ENCODE measurements at places on chromosomes 7 and 10. TPM values are rescaled to one million over a fixed set of nuclear protein-coding genes. Genes with fewer than 3 reads are reported as not detected.

- H3K36me3 ChIP-seq: no peaks in the 10 kb centered on the region
- H3K27me3 ChIP-seq: no peaks in the 10 kb centered on the region
- H3K4me1 ChIP-seq: no peaks in the 10 kb centered on the region
- no peak overlapping the region for H3K4me3 ChIP-seq
- H3K27ac ChIP-seq: no peak overlapping the region
These were observed 293.1 kb downstream of the CDK14 start for GRCh38 chr7:90889210-90889609.

GRCh38 chr7:157547611-157548010, 210.8 kb downstream of the DNAJB6 start:
- H3K36me3 ChIP-seq: peaks cover 7% of the 10 kb centered on the region
- H3K27me3 ChIP-seq: no peaks in the 10 kb centered on the region
- DNase-seq: no peak
- H3K4me3 ChIP-seq: no peak overlapping the region
- H3K4me1 ChIP-seq: no peaks in the 10 kb centered on the region

- H3K27me3 ChIP-seq: no peaks in the 10 kb centered on the region
- H3K36me3 ChIP-seq: no peaks in the 10 kb centered on the region
- no peak overlapping the region for H3K4me3 ChIP-seq
- H3K27ac ChIP-seq: no peak overlapping the region
- H3K4me1 ChIP-seq: no peaks in the 10 kb centered on the region
- no peak for DNase-seq
These were observed 291.2 kb downstream of the POM121L12 start for GRCh38 chr7:53326634-53327033.

DNA sequence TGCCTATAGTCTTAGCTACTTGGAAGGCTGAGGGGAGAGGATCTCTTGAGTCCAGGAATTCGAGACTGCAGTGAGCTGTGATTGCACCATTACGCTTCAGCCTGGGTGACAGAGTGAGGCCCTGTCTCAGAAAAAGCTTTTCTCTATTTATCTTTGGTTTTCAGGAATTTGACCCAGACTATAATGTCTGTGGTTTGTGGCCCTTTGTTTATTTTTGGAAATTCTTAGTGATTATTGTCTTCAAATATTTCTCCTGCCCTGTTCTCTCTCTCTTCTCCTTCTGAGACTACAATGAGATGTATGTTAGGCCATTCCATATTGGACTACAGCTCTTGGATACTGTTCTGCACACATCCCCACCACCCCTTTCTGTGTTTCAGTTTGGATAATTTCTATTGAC, 4.7 kb downstream of the MUC12 start:
- H3K4me3 ChIP-seq: no peak overlapping the region
- H3K27ac ChIP-seq: no peak overlapping the region
- no peaks in the 10 kb centered on the region for H3K36me3 ChIP-seq
- H3K27me3 ChIP-seq: no peaks in the 10 kb centered on the region
- no peaks in the 10 kb centered on the region for H3K4me1 ChIP-seq

DNA sequence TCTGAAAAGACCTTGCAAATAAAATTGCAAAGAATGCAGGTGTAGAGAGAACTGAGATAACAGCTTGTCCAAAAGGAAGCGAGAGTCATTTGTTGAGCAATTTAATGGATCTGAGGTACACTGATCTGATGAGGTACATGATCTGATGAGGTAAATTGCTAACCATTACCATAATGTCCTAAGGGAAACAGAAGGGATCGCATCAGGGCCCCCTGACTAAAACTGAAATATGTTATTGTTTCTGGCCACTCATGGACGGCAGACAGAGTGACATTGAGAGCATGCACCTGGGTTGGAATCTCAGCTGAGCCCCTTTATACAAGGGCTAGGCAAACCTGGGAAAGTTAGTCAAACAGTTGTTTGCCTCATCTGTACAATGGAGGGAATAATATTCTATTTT, 15.8 kb upstream of the PAPSS2 start:
- no peaks in the 10 kb centered on the region for H3K36me3 ChIP-seq
- H3K27ac ChIP-seq: no peak overlapping the region
- DNase-seq: no peak
- H3K4me3 ChIP-seq: no peak overlapping the region

DNA sequence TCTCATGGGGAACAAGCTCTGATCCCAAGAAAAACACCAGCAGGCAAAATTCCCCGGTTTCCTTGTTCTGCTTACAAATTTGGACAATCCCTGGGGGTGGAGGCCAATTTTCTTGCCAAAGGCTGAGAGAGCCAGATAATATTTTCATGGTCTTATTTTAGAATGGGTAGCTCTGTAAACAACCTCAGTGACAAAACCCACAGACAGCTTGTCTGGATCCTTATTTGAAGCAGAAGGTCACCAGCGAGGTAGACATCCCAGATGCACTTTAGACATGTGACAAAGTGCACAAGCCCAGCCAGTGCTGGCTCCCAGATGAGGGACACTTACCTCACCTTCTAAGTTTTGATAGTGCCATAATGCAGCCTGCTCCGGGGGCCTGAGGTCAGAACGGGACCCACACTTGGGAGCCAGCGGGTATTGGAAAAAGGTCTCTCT, 102.6 kb upstream of the DDC start:
- no peak overlapping the region for H3K4me3 ChIP-seq
- no peaks in the 10 kb centered on the region for H3K36me3 ChIP-seq

GRCh38 chr10:14080795-14081194, 249.9 kb downstream of the FRMD4A start:
- no peak overlapping the region for H3K4me3 ChIP-seq
- no peaks in the 10 kb centered on the region for H3K36me3 ChIP-seq
- no peaks in the 10 kb centered on the region for H3K27me3 ChIP-seq
- no peak for DNase-seq
- no peak overlapping the region for H3K27ac ChIP-seq
- no peaks in the 10 kb centered on the region for H3K4me1 ChIP-seq

GRCh38 chr10:77317221-77317620, 320.4 kb downstream of the KCNMA1 start:
- H3K27me3 ChIP-seq: no peaks in the 10 kb centered on the region
- no peak overlapping the region for H3K4me3 ChIP-seq
- no peaks in the 10 kb centered on the region for H3K4me1 ChIP-seq
- no peaks in the 10 kb centered on the region for H3K36me3 ChIP-seq
- no peak for DNase-seq

GRCh38 chr10:69751214-69751613, 50.5 kb upstream of the COL13A1 start:
- DNase-seq: no peak
- H3K27me3 ChIP-seq: no peaks in the 10 kb centered on the region
- H3K27ac ChIP-seq: no peak overlapping the region
- H3K4me1 ChIP-seq: peaks cover 4% of the 10 kb centered on the region
- H3K36me3 ChIP-seq: no peaks in the 10 kb centered on the region

The SUN3 gene
- not detected for total RNA-seq

The IMPDH1 gene
- 47.2 TPM for total RNA-seq

The FAM170B gene
- total RNA-seq: not detected

The WNT8B gene
- not detected for total RNA-seq

The PNLIPRP2 gene
- total RNA-seq: not detected

Data from upper lobe of left lung (tissue), 6 donors.